Endothelial cell of umbilical vein (primary cell): ENCODE measurements at places on chromosomes 1 and 21.

DNA sequence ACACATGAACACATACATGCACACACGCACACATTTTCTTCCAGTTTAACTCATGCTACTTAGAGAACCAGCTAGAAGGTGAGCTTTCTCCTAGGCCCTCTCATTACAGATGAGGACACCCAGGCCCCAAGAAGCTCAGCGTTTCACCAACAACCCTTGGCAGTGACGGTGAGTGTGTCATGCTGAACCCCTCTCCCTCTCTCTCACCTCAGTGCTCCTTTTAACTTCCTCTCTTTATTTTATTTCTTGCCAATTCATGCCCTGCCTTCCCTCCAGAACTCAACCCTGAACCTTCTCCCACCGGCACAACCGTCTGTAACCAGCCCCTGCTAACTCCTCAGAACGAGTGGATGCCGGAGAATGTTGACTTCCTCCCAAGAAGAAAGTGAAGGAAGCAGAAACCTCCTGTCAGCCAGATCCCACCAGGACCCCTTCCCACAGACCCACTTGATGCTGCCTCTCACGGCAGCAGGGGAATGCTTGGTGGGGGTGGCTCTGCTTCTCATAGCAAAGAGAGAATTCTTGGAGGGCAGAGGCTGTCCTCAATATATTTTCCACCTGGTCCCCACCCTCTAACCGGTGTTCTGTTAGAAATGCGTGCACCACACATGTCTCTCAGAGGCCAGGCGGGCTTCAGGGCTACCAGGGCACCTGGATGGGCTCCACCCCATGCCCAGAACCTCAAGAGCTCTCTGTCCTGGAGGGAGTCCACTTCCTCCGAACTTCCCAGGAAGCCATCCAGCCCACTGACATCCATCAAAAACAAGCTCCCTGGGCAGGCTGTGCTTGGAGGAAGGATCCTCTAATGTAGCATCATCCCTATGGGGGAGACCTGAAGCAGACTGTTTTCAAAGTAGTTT is 134.0 kb downstream of the TOMM20 start:
- DNase-seq = no peak

DNA sequence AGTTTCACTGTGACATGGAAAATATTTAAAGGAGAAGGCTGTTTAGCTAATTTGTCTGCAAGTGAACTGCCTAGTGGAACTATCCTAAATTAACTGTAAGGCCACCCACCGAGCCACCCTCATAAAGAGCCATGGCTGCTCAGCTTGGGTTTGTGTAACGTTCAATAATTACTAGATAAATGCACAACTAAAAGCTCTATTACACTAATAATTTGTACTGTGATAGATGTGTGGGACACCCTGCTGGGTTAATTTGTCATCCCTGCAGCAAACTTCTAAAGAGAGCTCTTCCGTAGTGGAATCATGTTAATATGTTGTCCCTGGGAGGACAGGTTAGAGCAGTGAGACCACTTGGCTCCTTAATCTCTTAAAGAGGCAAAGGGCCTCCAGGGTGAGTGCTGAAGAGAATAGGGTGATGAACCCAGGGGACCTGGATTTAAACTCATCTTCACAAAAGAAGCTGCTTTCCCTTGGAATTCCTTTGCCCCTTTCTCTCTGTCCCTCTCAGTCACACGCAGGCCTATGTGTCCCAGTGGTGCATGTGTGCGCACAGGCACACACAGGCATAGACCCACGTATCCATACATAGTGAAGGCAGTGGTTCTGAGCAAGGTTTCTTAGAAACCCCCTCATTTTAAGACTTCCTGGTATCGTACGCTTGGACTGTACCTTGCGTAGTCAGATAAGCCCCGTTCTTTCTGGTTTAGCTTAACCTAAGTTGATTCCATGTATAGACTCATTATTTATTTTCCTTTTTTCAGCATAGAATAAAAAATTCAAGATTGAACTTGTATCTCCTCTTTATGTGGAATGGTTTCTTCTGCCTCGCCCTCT is 310.3 kb downstream of the NFIA start:
- DNase-seq = no peak

GRCh38 chr1:196449460-196449859 is 158.8 kb downstream of the KCNT2 start:
- no peak for DNase-seq

DNA sequence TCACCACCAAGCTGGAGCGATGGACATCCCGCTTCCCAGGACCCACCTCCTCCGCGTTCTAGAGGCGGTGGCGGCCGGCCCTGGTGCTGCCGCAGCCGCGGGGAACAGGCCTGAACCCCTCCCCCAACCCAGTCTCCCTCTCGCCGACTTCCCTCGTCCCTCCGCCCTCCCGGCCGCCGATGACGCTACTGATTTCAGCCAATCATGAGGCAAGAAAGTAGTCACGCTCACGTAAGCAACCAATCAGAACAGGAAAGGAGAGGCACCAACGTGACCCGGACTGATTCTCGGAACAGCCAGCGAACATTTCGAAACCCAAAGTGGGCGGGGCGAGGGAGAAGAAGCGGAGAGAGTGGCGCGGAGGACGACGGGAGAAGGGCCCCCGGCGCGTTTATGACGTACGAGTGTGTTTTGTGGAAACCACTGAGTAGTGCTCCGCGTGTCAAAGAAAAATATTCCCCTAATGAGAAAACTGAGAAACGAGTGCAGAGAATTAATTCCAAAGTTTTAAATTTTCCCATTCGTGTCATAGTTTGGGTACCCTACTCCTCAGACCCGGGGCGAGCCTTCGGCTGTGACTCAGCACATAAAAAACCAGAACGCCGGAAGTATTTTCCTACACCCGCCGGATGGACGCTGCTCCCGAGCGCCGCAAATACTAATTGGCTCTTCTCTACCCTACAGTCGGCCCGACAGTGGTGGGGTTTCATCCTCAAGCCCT is at the start of gene NRDC:
TSS of gene NRDC (minus strand) at position 112 of the 721 bp plus-strand sequence. CDS start 112 bp downstream, outside the sequence.
- DNase-seq = peak; percentile 100

GRCh38 chr21:29025328-29025713 is 853 bp downstream of the USP16 start:
- DNase-seq = no peak

- DNase-seq = no peak
Observed at GRCh38 chr1:31515056-31515775, 61.1 kb upstream of the TINAGL1 start.

DNA sequence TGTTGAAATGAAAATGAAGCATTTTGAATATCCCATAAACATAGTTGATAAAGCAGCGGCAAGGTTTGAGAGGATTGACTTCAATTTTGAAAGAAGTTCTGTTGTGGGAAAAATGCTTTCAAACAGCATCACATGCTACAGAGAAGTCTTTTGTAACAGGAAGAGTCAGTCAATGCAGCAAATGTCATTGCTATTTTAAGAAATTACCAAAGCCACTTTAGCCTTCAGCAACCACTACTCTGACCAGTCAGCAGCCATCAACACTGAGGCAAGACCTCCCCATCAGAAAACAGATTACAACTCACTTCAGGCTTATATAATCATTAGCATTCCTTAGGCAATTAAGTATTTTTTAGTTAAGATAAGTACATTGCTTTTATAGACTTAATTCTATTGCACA is 33.8 kb upstream of the FCRL3 start:
- DNase-seq = no peak
